ENCODE measurements at places on chromosomes 2 and 18. TPM values are rescaled to one million over a fixed set of nuclear protein-coding genes. Genes with fewer than 3 reads are reported as not detected.

The POTEF gene
- total RNA-seq = not detected

The REG3G gene
- not detected for total RNA-seq

The SLC23A3 gene
- total RNA-seq = 2.6 TPM

The TXNL1 gene
- 42.5 TPM for total RNA-seq

The C2orf15 gene
- total RNA-seq = 0.58 TPM

The CPS1 gene
- total RNA-seq = 1.3 TPM

All from activated CD8-positive, alpha-beta memory T cell treated with anti-CD3 and anti-CD28 coated beads, Interleukin-2, amount 10 ng/mL, durations not matched to agents 7 days and 5 days (primary cell).